Suppressor macrophage treated with lipopolysaccharide for 1 hour (primary cell): ENCODE measurements at places on chromosomes 12 and 14.

GRCh38 chr12:17372508-17372907 lies 717.5 kb downstream of the RERGL start:
- DNase-seq = no peak

GRCh38 chr12:25653487-25654175 lies 100.5 kb upstream of the LMNTD1 start:
- peak; percentile 8 for DNase-seq

GRCh38 chr12:126891789-126892188 lies 1375.2 kb upstream of the TMEM132C start:
- DNase-seq = no peak

- no peak for DNase-seq
Measured at GRCh38 chr12:47236109-47236714, 156.5 kb upstream of the AMIGO2 start.

DNA sequence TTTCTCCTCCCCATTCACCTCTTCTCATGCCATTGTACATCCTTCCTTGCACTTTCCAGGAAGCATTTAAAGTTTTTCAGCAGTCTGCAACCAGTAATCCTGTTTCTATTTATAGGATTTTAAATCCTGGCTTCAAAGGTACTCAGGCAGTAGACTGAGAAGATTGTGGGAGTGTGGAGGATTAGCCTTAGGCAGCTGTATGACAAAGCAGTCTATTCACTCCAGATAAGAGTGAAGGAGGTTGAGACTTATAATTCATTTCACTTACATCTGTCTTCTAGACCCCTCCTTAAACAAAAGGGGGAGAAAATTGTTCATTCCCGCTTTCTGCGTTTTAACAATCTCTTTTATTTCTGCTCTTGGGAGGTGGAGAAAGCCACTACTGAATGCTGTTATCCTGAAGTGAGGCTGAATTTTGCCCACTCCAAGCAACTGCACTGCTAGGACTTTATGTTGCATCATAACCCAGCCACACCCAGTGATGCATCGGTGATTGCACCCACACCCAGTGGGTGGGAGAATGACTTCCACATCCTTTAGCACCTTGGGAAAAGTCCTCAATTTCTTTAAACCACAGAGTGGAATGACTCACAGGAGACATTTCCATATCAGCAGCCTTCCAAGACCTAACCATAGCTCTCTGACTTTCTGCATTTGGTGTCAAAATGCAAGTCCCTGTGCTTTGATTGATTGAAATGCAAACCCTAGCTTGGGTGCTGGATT lies 382.5 kb upstream of the ATP2B1 start:
- DNase-seq = peak; percentile 96

DNA sequence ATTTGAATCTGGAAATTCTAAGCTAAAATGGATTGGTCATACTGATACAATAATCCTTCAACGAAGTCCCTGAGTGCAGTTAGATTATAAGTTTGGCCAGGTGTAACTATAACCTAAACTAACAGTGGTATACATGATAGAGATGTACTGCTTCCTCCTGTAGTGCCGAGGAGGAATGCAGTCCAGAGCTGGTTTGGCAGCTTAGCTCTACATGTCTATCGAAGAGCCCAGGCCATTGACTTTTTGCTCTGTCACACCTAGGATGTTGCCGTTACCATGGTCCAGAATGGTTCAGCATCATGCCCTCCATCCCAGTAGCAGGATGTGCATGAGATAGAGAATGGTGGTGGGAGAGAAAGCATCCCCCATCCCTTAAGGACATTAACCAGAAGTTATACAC lies 318.1 kb downstream of the ZFP36L1 start:
- no peak for DNase-seq

GRCh38 chr14:24095271-24096068 lies 1.4 kb downstream of the PCK2 start:
- peak; percentile 90 for DNase-seq

- DNase-seq = no peak
Measured at GRCh38 chr14:55762595-55763232, 182.7 kb downstream of the KTN1 start.

DNA sequence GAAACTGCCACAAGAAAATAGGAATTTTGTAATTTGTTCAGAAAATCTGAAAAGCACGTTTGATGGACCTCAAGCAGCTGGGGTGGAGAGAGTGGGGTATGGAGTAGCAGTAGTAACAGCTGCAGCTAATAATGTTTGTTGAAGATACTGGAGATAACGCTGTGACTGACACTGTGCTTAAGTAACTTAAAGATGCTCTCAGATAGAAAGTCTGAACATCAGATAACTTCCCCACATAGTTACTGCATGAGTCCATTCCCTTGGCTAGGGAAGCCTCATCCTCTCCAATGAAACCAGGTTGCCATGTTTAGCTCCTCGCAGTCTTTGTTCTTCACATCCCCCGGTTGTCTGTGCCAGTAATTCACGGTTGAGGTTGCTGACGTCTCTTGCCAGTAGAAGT lies 24.9 kb downstream of the RMST start:
- DNase-seq = no peak

GRCh38 chr12:129119537-129119936 lies 266.3 kb downstream of the GLT1D1 start:
- no peak for DNase-seq

DNA sequence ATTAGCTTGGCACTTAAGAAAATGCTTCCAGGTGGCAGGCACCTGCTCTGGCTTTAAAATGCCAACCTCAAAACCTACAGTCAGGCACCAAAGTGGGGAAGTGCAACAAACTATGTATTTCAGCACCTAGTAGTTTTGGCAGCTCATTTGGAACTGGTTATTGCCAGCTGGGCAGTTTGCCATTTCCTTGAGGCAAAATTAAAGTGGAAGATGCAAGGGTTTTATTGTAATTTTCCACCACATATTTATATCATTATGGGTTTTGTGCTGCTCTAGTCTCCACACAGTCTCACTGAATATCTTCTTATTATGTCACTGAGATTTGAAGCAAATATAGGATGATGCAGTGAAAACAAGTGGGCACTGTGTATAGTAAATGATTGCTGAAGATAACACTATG lies 117.0 kb downstream of the PRKD1 start:
- DNase-seq = no peak

GRCh38 chr12:6426882-6427671 lies 17.7 kb upstream of the CD27 start:
- DNase-seq = peak; percentile 89

GRCh38 chr12:41213107-41213506 lies 25.0 kb downstream of the PDZRN4 start:
- DNase-seq = no peak

DNA sequence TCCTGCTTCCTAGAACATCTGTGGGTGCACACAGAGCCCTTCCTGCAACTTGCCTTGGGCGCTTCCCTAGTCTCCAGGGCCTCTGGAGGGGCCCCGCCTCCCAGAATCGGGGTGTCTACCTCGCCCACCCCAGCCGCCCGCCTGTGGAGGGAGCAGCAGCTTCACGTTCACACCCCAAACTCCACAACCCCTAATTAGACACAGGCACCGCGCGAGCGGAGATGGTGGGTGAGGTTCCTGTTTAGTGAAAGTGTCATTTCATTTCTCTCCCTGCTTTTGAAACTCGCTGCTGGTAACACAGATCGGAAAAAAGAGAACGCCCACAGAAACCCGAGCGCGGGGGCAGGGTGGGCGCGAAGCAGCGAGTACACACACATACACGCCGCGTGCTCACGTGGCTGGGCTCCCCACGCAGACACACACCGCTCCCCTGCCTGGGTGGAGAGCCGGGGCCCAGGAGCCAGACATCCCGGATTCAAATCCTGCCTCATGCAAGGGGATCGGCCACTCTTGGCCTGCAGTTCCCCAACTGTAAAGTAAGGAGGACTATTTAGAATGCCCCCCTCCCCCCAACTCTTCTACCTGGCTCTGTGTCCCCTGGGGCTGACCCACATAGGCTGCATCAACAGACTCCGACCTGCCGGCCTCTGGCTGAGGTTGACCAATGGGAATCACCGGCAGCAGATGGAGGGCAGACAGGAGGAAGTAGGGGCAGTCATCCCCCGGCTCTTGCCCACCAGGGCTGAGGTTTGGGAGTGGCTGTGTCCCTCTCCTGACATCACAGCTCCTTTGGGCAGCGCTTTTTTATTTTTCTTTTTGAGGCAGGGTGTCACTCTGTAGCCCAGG lies 79.2 kb upstream of the NCOR2 start:
- peak; percentile 84 for DNase-seq

- DNase-seq = peak; percentile 85
Measured at GRCh38 chr12:66187821-66188220, 1.2 kb upstream of the IRAK3 start.

- DNase-seq = no peak
Measured at GRCh38 chr14:71319666-71320065, 412.4 kb downstream of the PCNX1 start.

- DNase-seq = peak; percentile 66
Measured at GRCh38 chr12:6074979-6075585, 49.4 kb downstream of the VWF start.

DNA sequence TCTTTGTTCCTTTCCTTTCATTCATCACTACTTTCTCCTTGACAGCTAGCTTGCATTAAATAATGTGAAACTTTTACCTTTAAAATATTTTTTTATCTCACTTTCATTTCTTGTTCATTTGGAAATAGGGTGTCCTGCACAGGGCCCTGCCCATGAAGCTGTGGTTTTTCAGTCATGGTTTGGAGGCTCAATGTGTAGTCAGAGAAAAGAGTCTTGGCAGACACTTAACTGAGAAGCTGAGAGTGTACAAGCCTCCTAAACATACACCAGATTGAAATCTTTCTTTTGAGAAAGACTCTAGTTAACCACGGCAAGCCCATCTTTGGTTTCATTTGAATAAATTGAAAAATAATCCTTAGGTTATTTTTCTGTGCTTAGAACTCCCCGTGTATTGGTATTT lies 74.2 kb downstream of the KICS2 start:
- DNase-seq = no peak

DNA sequence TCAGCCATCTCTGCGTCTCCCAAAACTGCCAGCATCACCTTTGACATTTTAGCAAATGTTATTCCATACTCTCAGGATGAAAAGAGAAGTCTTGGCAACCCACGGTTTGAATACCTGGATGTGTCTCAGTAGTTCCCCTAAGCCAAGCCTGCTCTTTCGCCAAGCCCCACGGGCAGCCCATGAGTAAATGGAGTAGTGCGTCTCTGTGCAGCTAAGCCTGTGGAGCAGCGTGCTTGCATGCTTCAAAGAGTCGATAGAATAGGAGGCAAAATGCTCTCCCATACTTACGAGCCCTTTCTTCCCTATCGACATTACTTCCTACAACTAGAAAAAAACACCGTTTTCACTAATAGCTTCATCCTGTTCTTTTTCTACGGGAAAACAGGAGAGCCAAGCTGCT lies 634.5 kb upstream of the TMEM132C start:
- DNase-seq = no peak

DNA sequence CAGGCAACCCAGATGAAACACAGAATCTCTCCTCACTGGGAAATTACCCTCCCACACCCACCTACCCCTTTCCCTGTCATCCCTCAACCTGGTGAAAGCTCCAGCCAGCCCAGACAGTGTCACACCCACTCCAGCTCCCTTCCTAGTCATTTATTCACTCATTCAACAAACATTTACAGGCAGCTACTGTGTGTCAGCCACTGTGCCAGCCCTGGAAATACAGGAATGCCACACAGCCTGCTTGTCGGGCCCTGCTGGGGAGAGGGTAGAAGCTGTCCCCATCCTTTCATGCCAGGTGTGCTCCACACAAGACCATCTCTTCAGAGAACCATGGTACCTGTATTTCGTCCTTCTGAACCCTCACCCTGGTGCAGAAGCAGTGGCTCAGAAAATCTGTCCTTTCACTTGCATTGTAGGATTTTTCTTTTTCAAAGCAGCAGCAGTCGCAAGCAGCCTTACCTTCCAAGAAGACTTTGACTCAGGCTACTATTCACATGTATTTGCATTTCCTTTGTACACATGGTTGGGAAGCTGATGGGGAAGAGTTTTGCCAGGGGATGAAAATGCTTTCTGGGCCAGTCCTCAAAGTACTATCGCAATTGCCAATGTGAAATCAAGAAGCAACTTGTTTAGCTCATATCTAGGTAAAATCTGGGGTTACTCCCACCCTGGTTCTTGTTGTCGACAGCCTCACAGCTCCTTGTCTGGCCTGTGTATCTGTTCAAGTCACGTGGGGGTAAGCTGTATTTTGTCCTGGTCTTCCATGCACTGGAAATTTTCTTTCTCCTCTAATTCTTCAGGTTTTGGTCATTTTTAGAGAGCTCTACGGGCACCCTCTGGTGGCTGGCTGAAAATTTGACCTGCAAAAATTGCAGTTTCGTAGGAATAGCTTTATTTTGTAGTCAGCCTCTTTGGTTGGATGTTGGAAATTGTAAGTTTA lies 147.4 kb upstream of the EGLN3 start:
- peak; percentile 46 for DNase-seq

DNA sequence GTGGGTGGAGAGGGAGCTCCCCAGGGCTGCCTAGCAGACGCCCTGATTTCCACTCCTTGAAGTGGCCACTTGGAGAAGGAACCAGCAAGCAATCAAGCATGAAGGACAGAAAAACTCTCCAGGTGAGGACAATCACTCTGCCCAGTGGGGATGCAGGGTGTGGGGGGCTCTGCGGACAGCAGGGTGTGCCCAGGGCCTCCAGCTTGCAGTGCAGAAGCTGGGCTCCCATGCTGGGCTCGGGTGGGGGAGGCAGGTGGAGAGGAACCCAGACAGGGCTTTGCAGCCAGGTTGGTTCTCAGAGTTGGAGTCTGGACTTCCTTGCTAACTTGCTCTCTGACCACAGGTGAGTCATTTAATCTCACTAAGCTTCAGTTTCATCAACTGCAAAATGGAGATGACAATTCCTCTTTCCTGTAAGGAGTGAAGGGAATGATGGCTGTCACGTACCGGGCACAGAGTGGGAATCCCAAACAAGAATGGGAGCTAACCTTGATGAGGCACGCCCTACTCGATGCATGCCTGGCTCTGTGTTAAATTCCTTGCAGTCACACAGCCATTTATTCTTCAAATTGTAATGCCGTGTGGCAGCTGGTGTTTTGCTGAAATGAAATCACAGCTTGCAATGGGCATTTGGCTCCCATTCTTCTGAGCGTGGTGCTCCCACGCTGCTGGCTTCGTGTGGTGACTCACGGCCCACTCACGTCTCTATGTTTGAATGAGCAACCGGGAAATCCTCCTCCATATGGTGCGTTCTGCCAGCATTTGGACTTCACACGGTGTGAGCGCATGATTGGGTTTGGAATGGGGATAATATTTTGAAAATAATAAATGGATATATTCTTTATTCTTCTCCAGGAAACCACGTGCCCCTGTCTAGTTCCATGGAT lies 75.2 kb downstream of the PRIMA1 start:
- no peak for DNase-seq

GRCh38 chr12:113899561-113900471 lies 66.3 kb downstream of the RBM19 start:
- DNase-seq = no peak
